ENCODE measurements at places on chromosomes 1 and 21. TPM values are rescaled to one million over a fixed set of nuclear protein-coding genes. Genes with fewer than 3 reads are reported as not detected.

The TXNIP gene
- total RNA-seq = 1,496 TPM

The SLC27A3 gene
- total RNA-seq = 8.3 TPM

DNA sequence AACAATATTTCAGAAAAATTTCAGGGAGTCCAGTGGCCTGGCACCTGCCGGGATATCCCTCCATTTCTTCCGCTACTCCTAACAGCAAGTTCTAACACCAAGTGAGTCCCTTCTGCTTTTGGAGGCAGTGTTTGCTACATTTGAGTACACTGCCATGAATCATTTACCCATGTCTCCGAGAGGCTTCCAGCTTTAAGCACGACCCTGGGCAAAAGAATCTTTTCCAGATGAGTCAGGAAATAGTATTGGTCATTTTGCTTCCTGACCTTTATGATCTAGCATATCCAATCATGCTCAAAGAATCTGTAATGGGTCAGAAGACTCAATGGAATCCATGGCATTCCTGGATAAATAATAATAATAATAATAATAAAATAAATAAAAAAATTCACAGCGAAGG is 60.7 kb upstream of the FMN2 start:
- H3K36me3 ChIP-seq = no peaks in the 10 kb centered on the region
- H3K27me3 ChIP-seq = no peaks in the 10 kb centered on the region
- H3K4me1 ChIP-seq = no peaks in the 10 kb centered on the region
- DNase-seq = no peak

- H3K27ac ChIP-seq = no peak overlapping the region
- H3K4me3 ChIP-seq = no peak overlapping the region
- no peaks in the 10 kb centered on the region for H3K36me3 ChIP-seq
- no peaks in the 10 kb centered on the region for H3K4me1 ChIP-seq
- no peak for DNase-seq
These were observed 126.4 kb upstream of the GALNT2 start for GRCh38 chr1:229940684-229941083.

- H3K27me3 ChIP-seq = no peaks in the 10 kb centered on the region
- H3K27ac ChIP-seq = no peak overlapping the region
- DNase-seq = no peak
- no peak overlapping the region for H3K4me3 ChIP-seq
These were observed 111.6 kb downstream of the CYYR1 start for GRCh38 chr21:26461500-26461899.

DNA sequence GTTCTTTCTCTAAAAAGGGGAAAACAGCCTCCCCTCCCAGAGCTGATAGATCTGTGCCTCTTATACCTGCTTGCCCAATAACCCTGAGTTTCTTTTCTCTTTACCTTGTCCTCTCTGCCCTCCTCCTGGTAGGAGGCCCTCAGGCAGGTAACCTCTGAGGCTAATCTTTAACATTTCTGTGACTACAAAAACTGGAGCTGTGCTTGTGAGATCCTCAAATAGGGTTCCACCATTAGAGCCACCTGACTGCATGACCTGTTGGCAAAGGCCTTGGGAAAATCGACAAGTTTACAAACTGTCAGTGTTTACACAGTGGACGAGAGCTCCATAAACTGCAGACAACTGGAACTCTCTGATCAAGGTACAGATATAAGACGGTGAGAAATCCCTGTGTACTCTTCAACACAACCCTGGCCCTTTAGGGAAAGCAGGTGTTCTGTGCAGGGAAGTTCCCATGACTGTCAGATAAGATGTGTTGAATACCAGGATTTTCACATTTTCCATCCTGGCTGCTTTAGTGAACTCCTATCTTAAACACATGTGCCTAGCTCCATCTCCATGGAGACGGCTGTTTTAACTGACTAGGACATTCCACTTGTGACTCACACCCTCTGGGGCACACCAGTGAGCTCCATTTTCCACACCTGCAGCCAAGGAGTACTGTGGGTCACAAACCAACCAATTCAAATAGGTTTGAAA is 38.3 kb downstream of the ECE1 start:
- H3K36me3 ChIP-seq = peaks cover 73% of the 10 kb centered on the region
- peaks cover 4% of the 10 kb centered on the region for H3K4me1 ChIP-seq
- H3K27ac ChIP-seq = no peak overlapping the region
- no peak for DNase-seq

- H3K4me3 ChIP-seq = no peak overlapping the region
- H3K36me3 ChIP-seq = no peaks in the 10 kb centered on the region
- peaks cover 22% of the 10 kb centered on the region for H3K4me1 ChIP-seq
- peaks cover 13% of the 10 kb centered on the region for H3K27me3 ChIP-seq
- H3K27ac ChIP-seq = no peak overlapping the region
- no peak for DNase-seq
These were observed 2.3 kb downstream of the FCRLB start for GRCh38 chr1:161723459-161724141.

DNA sequence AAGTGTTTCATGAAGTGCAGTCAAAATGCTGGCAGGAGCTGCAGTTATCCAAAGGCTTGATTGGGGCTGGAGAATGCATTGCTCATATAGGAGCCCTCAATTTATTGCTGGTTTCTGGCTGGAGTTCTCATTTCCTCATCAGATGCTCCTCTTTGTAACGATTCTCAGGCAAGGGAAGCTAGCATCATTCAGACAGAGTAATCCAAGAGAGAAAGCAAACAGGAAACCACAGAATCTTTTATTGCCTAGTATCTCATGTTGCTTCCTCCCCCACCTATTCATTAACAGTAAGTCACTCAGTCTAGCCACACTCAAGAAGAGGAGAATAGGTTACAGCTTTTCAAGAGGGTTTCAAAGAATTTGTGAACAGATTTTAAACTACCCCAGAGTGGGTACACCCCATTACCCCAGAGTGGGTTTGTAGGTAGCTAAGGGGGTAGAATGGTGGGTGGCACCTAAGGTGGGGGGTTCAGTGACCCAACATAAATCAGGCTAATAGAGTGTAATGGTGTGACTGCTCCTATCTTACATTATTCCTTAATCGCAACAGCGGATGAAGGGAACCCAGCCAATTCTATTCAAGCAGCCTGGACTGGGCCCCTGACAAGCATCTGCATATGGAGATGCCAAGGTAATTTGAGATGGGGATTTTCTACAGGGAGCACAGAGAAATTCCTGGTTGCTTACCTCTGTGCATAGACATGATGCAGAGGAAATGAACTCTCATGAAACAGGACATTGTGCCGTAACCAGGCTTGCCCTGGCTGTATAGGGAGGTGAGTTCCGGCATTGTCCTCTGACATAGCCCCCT is 67.1 kb downstream of the KCNJ15 start:
- no peaks in the 10 kb centered on the region for H3K27me3 ChIP-seq
- no peak for DNase-seq
- H3K36me3 ChIP-seq = no peaks in the 10 kb centered on the region
- H3K4me1 ChIP-seq = no peaks in the 10 kb centered on the region

DNA sequence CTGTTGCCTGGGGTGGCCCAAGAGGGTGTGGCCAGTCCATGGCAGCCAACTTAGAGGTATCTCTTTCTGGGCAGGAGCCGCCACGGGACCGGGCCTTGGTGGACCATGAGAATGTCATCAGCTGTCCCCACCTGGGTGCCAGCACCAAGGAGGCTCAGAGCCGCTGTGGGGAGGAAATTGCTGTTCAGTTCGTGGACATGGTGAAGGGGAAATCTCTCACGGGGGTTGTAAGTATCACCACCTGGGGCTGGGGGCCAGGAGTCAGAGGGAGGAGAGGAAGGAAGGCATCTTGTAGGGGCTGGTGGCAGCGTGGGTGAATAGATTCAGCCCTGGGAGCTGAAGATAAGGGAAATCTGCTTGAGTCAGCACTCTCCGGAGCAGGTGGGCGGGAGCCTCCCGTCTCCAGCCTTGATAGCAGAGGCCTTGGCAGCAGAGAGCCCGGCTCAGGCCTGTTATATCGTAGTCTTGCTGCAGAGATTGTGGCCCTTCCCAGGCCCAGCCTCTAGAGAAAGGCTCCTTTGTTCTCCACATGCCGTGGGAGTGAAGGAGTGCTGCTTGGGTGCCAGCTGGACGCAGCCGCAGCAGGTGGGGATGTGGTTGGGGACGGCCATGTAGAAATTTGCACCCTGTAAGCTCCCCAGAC is 25.4 kb downstream of the PHGDH start:
- H3K27me3 ChIP-seq = no peaks in the 10 kb centered on the region
- no peaks in the 10 kb centered on the region for H3K4me1 ChIP-seq
- no peak for DNase-seq
- H3K36me3 ChIP-seq = no peaks in the 10 kb centered on the region
- H3K27ac ChIP-seq = no peak overlapping the region

- H3K4me3 ChIP-seq = no peak overlapping the region
- H3K36me3 ChIP-seq = no peaks in the 10 kb centered on the region
- no peak for DNase-seq
- H3K27me3 ChIP-seq = peaks cover 11% of the 10 kb centered on the region
These were observed 17.4 kb upstream of the MYOG start for GRCh38 chr1:203103216-203103615.
